ENCODE measurements at places on chromosomes 3 and 15.
A peak's percentile ranks its signal among the peaks of the same experiment; 100 is the strongest.

- DNase-seq: no peak
Measured at GRCh38 chr3:165642761-165643420, 194.3 kb downstream of the BCHE start.

DNA sequence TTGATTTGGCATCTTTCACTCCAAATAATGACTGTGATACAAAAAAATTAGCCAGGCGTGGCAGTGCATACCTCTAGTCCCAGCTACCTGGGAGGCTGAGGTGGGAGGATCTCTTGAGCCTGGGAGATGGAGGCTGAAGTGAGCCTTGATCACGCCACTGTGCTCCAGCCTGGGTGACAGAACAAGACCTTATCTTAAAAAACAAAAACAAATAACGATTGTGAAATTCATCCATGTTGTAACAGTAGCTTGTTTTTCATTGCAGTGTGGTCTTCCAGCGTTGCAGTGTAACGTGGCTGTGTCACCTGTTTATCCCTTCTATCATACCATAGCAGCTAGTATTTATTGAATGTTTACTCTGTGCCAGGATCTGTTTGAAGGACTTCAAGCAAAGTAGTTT is 120.9 kb downstream of the ITPR1 start:
- DNase-seq: no peak

DNA sequence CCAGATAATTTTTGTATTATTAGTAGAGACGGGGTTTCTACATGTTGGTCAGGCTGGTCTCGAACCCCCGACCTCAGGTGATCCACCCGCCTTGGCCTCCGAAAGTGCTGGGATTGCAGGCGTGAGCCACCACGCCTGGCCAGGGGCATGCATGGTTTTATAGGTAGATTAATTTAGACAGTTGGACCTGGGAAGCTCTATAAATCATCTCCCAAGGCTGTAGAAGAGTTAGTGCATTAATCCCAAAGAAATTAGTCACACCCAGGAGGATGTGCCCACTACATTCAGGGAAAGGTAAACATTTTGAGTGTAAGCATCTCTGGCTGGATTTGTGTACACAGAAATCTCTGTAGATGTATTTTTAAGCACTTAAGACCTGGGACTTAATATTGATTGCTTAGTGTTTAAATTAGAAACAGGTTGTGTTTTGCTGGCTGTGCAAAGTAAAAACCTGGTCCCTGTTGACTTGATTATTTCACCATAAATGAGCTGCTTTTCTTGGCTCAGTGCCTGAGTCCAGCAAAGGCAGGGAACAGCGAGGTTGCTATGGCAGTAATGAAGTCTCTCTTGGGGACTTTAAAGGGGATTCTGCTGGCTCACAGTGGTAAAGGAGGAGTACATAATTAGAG is 19.2 kb downstream of the EXOSC7 start:
- DNase-seq: no peak

- no peak for DNase-seq
Measured at GRCh38 chr3:61248496-61248895, 2.8 kb downstream of the FHIT start.

- DNase-seq: peak; percentile 31
Measured at GRCh38 chr15:42131826-42132806, 24.3 kb downstream of the PLA2G4F start.

DNA sequence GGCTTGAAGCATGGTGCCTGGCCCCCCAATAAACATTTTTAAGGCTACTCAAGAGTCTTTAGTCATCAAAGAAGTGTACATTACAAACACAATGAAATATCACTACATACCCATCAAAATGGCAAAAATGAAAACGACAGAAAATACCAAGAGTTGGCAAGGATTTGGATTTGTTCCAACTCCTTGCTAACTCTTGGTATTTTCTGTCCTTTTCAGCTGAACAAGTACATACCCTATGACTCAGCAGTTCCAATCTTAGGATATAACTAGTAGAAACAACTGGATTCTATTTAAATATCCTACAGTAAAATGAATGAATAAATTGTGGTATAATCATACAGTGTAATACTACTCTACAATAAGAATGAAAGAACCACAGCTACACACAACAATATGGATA is 25.1 kb upstream of the GABPB1 start:
- DNase-seq: no peak

DNA sequence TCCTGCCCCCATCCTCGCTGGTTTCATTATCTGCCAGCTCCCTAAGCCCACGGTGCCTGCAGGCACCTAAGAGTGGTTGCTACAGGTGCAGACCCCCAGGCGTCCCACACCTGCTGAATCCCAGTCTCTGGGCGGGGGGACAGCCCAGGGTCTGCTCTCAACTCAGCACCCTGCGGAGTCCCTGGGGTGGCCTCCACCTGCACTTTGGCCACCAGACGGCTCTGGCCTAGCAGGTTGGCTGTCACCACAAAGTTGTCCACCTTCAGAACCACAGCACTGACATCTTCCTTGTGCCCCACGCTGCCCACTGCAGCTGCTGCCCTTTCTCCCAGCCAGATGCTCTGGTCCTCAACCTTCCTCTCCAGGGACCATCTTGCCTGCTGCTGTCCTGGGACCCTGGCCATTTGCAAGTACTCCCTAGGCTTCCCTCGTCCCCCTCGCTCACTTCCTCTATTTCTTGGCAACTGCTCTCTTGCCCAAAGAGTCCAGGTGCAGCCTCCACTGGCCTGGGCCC is 34.9 kb upstream of the SNRPA1 start:
- DNase-seq: peak; percentile 33

GRCh38 chr3:38043486-38043885 is 4.5 kb downstream of the DLEC1 start:
- no peak for DNase-seq

GRCh38 chr3:18837137-18837755 is 311.1 kb upstream of the KCNH8 start:
- DNase-seq: no peak

DNA sequence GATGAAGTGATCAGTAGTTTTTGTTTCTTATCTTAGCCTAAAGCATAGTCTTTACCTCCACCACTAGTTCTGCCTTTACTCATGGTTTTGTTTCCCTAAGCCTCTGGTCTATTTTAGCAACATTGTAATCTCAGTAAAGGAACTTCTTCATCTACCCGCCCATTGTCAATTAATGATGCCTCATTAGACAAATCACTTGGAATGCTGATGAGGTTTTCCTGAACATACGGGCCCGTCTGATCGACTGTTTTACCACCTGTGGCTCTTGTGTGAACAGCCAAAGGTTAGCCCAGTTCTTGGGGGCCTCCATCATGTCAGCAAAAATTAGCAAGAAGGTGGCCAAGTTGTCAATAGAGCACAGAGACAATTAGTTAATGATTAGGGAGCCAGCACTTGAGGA is 470.1 kb upstream of the ARRDC4 start:
- no peak for DNase-seq

Data from activated CD8-positive, alpha-beta memory T cell treated with anti-CD3 and anti-CD28 coated beads, Interleukin-2, amount 10 ng/mL, durations not matched to agents 7 days and 5 days (primary cell).